ENCODE measurements at places on chromosomes 3 and 15.

DNA sequence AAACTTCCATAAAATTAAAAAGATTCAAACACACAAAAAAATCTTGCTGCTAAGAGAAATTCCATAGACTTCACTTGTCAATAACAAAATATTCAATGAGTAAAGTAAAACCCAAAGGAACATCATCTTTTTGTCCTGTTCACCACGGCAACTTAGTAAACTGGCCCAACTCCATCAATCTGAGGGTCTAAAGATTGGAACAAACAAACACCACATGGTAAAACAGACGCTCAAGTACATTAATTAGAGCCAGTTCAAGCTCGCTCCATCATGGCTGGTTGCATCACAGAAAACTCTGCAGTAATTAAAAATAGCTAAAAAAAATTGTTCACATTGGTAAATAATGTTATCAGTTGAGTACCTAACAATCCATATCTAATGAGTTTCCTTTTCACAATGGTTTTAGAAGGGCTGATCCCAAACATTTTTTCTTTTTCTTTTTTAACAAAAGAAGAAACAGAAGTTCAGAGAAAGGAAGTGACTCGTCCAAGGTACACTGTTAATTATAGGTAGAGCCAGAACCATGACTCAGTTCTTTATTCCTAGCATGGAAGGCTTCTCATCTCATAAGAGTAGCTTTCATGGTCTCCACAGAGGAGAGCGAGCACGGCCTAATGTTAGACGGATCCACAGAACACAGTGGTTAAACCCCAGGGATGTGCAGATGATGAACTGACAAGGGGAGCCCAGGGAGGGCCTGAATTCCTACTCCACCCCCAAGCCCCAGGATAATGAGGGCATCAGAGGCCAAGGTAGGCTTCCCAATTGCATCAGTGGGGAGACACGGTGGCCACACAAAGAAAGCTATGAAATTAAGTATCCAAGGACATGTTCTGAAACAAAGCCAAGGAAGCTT, 79.2 kb upstream of the ARHGEF3 start:
- no peak for DNase-seq

GRCh38 chr3:58567251-58567515, 10.0 kb downstream of the FAM107A start:
- no peak for DNase-seq

GRCh38 chr15:40327457-40327856, 4.0 kb downstream of the INAFM2 start:
- DNase-seq, result no peak

- no peak for DNase-seq
These were observed 109.7 kb upstream of the GADL1 start for GRCh38 chr3:31004025-31004678.

- no peak for DNase-seq
These were observed 5.5 kb upstream of the TLR9 start for GRCh38 chr3:52230889-52231499.

GRCh38 chr3:161690299-161690620, 193.7 kb downstream of the OTOL1 start:
- no peak for DNase-seq

- no peak for DNase-seq
These were observed 11.8 kb downstream of the PLXNA1 start for GRCh38 chr3:126994661-126995245.

DNA sequence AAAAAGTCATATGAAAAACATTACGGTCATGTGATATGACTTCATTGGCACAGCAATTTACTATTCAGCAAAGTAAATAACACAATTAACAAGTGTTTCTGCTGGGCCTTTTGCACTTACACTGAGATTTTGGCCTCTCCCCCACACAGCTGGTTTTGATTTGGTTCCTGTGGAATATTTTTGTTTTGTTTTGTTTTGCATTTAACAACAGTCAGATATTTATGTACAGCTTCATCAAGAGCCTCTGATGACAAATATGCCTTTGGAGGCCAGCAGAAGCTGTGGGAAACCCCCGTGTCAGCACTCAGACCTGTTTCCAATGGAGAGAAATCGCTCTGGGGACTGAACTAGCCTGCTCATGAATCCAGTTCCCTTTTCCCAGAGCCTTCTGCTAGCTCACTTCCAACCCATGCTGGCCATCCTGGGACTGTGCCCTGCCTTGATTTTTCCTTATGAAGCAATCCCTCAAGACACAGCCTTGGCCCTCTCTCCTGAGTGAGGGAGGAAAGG, 161.9 kb downstream of the ATG7 start:
- DNase-seq, result no peak

GRCh38 chr3:171351676-171352075, 108.5 kb downstream of the TNIK start:
- no peak for DNase-seq

DNA sequence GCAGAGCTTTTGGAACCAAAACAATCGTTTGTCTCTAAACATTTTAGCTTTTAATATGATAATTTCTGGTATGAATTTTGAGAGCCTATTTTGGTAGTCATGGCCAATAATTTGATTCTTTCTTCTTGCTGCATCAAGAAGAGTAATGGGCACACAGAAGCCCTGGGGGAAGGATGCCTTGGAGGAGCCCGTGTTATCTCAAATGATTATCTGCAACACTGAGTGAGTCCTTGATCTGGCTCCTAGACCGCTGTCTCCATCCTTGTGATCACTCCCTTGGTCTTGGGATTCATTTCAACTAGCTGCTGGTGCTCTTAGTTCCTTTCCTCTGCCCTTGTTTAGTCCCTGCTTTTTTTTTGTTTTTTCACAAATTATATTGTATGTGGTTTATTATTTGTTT, 77.9 kb upstream of the CCNL1 start:
- DNase-seq, result no peak

DNA sequence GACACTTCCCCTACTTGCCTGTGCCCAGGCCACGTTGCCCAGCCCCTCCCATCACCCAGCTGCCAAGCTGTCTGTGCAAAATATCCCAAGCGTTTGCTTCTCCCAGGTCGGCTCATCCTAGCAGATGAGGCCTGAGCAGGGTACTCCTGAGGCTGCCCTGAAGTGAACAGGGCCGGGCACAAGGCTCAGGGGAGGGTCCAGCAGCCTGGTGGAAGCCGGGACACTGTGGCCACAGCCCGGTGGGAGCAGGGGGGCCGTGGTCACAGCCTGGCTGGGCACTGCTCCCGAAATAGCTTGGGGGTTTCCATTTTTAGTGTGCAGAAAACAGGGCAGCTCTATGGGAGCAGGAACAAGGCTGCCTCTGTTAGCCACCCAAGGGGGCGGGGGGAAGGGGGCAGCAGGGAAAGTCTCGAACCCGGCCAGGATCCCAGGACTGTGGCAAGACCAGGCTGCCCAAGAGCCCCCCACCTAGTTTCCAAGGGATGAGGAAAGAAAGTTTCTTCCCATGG, 3.4 kb downstream of the PLXNB1 start:
- no peak for DNase-seq

DNA sequence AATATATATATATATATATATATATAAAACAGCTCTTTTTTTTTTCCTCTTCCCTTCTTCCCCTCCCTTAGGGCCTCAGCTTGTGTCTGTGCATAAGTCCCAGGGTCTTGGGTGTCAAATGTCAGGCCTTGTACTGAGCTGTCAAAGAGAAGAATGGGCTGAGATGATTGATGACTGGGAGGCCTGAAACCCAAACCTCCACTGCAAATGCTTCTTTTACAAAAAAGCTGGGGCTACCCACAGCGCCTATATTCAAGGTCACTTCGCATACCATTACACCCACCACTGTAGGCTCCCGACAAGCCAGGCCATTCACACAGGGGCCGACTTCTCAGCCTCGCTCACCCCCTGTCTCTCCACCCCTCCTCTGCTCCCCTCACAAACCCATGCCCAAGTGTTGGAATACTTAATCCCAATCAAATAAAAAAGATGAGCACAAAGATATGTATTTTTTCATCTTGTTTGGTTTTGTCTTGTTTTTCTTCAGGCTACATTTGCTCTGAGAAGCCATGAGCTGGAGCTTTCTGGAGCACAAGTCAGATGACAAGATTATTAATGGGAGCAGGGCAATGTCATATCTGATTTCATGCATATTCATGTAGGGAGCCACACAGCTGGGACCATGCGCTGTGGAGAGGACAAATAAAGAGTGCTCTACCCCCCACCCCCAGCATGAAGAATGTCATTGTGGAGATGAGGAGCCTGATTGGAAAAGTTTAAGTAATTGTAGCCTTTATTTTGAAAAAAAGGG, 614.4 kb upstream of the NR2F2 start:
- no peak for DNase-seq

GRCh38 chr3:176789281-176789705, 408.0 kb downstream of the TBL1XR1 start:
- DNase-seq, result no peak

- DNase-seq, result no peak
These were observed 18.4 kb downstream of the FNDC3B start for GRCh38 chr3:172057624-172058327.

DNA sequence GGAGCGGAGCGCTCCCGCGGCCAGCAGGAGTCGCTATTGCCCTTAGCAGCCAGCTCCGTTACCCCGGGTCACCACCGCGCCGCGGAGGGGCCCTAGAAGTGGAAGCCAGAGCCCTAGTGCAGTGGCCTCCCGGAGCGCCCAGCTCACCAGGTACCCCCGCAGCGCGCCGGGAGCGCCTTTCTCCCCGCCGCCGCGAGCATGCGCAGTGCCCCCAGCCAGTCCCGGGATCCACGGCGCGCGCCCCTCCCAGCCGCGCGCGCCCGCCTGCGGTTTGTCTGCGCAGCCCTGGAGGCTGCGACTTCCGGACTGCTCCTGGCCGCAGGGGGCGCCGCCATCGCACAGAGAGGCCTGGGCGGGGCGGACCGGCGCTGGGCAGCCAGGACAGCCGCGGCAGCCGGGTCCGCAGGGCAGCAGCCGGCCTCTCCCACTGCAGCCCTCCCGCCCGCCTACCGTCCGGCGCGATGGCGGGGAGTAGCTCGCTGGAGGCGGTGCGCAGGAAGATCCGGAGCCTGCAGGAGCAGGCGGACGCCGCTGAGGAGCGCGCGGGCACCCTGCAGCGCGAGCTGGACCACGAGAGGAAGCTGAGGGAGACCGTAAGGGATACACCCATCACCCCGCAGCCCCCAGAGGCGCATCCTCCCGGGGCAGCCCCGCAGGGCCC, 5.7 kb downstream of the TPM1 start:
- DNase-seq, result peak; percentile 77

DNA sequence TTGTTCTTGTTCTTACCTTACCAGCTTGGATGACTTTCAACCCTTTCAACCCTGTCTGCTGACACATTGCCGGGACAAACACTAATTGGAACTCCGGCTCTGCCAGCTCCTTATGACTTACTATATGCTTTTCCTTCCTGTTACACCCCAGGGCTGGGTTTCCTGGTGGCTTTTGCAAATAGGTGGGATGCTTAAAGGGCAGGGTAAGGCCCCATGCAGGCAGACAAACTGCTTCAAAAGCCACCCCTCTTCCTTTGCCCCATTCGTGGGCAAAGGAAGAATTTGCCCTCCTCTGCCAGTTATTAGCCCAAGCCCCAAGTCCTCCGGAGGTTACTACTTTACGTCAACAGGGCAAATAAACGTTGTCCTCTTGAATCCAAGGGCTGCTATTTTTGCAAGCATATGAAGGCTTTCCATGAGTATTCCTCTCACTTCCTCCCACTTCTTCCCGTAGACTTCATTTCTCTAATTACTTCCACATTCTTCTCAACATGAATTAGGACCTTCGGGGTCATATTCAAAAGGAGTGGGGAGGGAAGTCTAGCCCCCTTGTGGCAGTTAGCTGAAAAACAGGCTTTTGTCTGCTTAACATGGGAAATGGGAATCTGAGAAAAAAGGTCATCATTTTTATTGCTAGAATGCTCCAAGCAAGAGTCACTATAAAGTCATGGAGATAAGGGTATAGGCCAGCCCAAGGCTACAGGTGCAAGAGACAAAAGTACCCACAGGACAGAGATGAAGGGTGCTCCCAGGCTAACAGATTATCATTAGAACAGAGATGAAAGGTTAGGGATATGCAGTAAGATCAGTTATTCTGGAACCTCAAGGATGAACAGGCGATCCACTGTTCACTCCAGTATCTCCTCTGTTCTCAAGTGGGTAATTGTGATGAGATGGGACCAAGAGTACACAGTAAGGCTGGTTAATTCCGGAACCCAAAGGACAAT, 56.3 kb upstream of the FSTL1 start:
- DNase-seq, result no peak

DNA sequence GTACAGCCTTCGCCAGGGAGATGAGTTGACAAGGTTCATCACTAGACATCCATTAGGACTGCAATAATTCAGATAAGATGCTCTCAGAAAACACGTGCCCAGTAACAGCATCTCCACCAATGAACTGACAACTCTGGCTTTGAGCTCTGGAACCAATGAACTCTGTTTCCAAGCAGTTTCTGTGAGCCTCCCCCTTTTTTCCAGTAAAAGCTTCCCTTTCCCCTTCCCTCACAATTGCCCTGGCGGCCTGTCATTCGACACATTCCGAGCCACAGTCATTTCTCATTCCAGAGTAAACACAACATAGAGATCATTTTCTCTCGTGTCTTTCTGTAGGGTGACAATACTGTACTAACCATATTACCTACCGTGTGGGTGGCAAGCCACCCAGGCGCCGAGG, 3.6 kb downstream of the PLA2G4D start:
- no peak for DNase-seq

DNA sequence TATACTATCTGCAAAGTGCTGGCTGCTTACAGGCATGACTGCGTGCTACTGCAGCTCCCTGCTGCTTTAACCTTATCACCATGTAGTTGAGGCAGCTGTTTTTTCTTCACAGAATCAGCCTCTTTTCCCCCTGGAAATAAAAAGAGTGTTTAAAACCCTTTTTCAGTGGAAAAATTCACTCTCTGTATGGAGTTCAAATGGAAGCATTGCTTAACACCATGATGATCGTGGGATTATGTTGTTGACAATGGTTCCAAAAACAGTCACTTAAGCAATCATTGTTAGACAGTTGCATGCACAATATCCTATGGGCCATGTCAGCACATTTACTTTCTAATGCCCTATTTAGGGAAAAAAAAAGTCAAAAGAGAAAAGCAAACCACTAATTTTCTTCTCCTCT, 536.4 kb downstream of the UNC13C start:
- DNase-seq, result no peak

DNA sequence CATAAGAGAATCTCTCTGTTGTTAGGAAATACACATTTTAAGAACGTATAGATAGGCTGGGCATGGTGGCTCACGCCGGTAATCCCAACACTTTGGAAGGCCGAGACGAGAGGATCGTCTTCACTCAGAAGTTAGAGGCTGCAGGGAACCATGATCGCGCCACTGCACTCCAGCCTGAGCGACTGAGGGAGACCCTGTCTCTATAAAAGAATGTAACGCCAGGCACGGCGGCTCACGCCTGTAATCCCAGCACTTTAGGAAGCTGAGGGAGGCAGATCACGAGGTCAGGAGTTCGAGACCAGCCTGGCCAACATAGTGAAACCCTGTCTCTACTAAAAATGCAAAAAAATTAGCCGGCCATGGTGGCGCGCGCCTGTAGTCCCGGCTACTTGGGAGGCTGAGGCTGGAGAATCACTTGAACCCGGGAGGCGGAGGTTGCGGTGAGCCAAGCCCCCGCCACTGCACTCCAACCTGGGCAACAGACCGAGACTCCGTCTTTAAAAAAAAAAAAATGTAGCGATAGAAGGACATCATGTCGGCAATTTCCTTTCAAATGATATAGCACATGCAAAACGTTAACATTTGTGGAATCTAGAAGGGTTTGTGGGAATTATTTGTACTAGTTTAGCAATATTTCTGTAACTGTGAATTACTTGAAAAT, 730 bp upstream of the RPL14 start:
- DNase-seq, result no peak

GRCh38 chr15:69700380-69700779, 247.8 kb downstream of the RPLP1 start:
- no peak for DNase-seq

All from activated CD4-positive, alpha-beta T cell treated with anti-CD3 and anti-CD28 coated beads, Interleukin-2, amount 50 U/mL, for 24 hours (primary cell).